ENCODE measurements at places on chromosomes 5 and 9.

DNA sequence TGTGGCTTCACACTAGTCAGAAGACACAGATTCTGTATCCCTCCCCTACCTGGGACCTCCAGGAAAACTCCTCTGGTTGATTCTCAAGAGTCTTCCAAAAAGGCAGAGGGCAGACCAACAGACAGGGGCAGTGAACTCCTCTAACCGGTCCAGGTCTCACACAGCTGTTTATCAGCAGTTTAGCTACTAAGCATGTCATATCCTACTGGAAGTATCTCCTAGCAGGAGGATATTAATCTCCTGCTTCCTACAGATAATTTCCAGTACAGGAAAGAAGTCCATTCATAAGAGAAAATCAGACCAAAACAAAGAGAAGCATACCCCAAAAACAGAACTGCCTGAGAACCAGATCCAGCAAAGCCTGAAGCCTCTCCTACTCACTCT, 64.3 kb downstream of the DTWD2 start:
- no peak for DNase-seq

GRCh38 chr9:2154731-2155130, 139.6 kb downstream of the SMARCA2 start:
- no peak for DNase-seq

- no peak for DNase-seq
These were observed 38.1 kb downstream of the RNF145 start for GRCh38 chr5:159171274-159171673.

DNA sequence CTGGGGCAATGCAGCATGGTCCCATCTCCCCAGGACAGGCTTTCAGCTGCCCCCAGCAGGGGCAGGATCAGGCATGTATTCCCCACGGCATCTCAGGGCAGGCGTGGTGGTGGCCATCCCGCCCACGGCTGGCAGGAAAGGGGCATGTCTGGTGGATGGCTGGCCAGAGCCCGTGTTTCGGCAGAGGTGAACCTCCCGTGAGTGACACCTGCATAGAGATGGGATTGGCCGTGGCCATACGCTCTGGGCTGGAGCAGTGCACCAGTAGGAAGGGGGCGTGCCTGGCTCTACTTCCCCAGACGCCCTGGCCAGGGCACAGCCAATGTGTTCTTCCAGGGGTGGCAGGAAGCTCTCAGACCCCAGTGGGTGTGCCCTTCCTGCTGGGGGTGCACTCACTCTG, 139.1 kb downstream of the ZNF354C start:
- no peak for DNase-seq

DNA sequence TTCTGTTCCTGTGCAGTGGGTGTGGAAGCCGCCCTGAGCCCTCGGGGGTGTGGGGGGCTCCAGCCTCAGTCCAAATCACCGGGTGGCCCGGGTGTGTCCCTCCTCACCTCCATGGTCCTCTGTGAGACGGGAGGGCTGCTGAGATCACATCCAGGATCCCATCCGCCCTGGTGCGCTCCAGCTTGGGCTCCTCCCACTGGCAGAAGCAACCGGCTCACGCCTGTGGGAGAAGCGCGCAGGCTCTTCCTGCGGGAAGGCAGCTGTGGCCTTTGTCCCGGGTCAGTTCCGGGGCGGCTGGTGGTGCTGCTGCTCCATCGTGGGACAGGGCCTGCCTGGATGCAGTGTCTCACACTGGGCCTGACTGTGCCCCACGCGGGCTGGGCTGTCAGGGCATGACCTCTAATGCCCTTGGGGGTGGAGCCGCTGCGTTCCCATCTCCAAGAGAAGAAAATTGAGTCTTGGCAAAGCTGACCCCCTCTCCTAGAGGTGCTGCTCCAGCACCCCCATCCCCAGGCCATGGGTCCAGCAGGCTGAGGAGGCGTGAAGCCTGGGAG, 18.5 kb downstream of the OLFM1 start:
- DNase-seq, result no peak

DNA sequence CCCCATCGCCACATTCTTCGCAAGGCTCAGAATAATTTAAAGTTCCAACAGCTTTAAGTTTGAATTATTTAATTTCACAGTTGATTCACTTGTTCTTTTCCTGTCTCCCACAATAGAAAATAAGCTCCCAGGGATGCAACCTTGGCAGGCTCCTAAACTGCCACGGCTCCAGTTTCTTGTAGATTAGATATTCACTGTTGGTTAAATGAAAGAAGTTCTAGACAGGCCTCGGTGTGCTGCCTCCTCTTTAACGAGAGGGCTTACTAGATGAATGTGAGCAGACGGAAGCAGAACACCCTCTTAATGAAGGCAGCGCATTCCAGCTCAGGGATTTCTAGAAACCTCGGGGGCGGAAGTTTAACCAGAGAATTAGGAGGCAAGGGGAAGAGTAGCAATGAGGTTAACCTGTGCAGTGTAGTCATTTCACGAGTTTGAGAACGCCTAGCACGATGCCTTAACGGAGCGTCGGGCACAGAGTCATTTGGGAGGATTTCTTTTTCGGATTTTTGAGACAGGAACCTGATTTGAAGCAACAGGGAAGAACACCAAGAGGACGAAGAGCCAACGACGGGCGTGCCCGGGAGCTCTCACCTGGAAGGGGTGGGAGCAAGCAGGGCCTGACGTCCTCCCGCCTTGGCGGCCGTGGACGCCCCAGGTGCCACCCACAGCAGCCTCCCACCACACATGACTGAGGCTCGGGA, 637 bp upstream of the SMC5 start:
- DNase-seq, result peak; percentile 46

DNA sequence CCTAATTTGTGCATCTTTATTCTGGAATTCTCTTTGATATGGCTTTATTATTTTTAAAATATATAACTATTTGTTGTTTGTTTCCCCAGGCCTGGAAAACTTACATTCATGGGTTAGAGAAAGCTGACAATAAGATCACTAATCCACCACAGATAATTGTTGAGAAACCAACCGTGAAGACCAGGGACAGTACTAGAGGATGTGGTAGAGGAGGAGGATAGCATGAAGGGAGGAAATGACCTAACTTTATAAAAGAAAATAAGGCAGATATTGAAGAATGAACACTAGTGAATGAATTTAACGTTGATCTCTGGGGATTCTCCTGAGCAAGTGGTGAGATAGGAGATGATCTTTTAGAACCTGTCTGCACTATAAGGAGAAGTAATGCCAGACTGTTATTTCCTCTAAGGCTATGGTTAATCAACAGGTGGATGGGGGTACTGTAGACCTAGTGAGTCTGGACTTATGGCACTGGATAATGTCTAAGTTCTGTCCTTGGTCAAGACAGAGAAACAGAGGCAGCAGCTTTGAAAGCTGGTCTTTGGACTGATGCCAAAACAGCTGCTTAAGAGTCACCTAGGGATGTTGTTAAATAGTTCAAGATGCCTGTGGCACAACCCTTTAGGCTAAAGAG, 52.4 kb downstream of the NREP start:
- DNase-seq, result peak; percentile 38

DNA sequence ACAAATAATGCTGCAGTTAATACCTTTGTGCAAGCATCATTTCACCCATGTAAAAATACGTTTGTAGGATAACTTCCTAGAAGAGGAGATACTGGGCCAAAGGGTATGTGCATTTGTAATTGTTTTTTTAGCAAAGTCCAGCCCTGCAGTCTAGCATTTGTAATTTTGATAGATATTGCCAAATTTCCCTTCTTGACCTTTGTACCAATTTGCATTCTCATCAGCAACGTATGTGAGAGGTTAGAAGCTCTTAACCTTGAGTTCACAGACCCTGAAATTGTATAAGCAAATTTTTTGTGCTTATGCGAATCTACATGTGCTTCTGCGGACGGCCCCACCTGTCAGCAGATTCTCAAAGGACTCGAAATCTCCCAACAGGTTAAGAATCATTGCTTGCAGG, 18.6 kb upstream of the TOMM5 start:
- DNase-seq, result no peak

- DNase-seq, result peak; percentile 66
These were observed 32.5 kb downstream of the TENT4A start for GRCh38 chr5:6745706-6746222.

GRCh38 chr9:121945849-121946248, 147.3 kb downstream of the TTLL11 start:
- no peak for DNase-seq

DNA sequence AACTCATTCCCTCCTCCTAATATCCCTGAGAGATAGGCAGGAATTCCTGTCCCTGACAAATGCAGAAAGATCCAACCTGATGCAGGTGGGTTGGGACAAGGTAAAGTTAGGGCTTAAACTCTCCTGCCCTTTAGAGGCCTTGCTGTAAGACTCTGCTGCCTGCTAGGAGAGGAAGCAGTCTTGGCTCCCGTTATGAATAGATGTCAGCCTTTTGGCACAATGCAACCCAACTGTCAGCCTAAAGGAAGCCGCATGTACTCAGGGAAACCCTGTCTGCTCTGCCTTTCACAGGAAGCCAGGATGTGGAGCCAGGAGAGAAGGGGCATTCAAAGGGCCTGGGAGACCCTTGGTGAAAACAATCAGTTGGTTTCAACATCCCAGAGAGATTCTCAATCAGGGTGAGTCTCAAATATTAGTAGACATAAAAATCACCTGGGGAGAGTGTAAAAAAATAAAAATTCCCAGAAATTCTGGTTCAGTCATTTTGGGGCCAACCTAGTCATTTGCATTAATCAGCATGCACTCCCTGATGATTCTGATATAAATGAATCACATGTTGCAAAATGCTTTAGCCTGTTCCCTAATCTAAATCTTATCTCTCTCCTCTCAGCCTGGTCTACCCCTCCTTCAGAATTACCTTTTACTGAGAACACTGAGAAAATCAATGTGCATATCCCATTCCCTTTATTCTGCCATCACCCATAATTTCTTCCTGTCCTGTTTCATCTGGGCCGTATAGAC, 136.2 kb upstream of the TRIM32 start:
- peak; percentile 28 for DNase-seq

DNA sequence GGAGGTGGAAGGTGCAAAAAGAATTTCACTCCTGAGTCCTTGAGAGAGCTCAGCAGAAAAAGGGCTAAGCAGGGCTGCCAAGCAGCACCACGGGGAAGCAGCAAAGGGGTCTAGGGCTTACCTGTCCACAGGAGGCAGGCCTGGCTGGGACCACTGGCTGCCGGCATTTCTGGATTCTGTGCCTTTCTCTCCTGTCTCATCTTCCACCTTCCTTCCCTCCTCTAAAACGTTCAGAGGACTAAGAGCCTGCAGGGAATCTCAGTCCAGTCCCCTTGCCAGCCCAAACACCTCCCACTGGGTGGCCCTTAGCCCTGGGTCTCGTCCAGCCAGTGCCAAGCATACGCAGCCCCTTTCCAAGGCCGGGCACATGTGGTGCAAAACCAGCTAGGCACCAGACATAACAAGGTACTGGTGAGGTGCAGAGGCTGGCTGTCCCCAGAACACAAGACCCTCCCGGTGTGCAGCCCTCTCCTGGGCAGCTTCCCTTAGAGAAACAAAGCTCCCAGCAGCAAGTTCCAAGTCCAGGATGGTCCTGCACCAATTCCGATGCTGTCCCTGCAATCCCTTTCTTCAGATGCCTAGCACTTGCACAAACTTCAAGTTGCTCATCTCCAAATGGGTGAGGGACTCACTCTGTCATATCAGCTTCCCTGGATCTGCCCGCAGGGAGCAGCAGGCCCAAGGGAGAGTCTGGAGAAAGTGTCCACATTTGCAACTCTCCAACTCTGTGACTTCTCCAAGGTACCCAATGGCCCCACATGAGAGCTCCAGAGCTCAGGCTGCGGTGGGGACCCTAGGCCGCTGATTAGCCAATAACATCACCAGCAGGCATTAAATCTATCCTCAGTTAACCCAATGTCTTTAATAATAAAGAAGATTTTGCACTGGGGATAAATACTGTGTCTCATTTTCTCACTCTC, 126.3 kb downstream of the C5orf15 start:
- no peak for DNase-seq

DNA sequence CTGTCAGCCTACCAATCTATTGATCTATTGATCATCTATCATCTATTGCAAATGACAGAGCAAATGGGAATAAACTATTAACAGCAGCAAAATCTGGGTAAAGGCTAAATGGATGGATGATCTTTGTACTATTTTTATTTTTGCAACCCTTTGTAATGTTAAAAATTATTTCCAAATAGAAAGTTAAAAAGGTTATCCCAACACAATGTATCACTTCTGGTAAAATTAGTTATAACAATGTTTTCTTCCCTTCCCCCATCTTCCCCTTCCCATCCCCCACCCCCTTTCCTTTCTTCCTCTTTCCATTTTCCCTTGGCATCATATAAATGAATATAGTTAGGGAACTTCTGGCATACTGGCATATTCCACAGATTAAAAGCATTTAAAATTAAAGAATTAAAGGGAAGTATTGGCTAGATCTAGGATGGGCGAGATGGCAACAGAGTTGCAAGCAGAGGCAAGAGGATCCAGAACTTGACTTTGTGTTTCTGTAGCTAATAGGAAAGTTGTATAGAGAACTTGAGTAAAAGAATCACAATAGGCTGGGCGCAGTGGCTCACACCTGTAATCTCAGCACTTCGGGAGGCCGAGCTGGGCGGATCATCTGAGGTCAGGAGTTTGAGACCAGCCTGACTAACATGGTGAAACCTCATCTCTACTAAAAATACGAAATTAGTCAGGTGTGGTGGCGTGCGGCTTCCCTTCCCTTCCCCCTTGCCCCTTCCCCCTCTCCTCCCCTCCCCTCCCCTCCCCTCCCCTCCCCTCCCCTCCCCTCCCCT, 66.6 kb upstream of the TAF11L2 start:
- no peak for DNase-seq

- DNase-seq, result no peak
These were observed 36.7 kb downstream of the CDK7 start for GRCh38 chr5:69271376-69271775.

DNA sequence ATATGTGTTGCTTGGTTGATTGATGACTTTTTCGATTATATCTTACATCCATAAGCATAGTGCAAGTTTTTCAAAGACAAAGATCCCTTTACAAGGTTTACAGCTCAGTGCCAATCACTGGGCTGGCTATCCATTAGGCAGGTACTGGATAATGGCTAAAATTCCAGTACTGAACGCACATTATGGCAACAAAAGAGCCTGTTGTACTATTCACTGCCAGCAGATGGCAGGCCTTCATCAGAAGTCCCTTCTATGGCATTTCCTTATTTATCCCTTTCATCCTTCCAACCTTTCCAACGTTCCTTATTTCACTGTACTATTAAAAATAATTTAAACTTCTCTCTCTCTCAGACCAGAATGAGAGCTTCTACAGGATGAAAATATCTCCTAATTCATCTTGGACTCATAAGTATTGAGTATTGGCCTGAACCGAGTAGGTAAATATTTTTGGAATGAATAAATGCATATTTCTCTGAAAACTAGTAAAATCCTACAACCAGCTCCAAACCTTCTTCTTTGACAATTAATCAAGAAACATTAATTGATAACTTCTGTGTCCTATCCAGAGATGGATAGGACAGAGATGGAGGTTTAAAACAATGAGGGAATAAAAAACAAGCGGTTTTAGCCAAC, 6.7 kb upstream of the WNT8A start:
- peak; percentile 58 for DNase-seq

- DNase-seq, result no peak
These were observed 32.5 kb upstream of the GNA14 start for GRCh38 chr9:77680581-77680980.
